ENCODE measurements at places on chromosomes 11 and 22.

DNA sequence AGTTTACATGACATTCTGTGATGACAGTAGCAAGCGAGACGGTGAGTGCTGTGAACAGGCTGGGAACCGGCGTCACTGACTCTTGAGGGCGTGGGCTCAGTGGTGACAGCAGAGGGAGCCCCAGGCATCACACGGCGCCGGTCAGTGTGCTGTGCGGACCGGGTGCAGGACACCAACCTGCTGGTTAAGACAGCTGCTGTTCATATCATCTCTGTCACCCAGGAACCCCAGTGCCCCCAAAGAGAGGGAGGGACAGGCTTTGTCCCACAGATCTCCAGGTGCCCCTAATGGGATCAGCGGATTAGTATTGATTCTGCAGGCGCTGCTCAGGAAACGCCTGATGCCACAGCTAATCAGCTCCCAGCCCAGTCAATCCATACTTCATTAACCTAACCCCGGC, 18.4 kb downstream of the B3GAT1 start:
- no peak for DNase-seq
- peaks cover 6% of the 10 kb centered on the region for H3K4me1 ChIP-seq
- no peaks in the 10 kb centered on the region for H3K36me3 ChIP-seq
- no peak overlapping the region for H3K4me3 ChIP-seq

- H3K27me3 ChIP-seq = peaks cover 3% of the 10 kb centered on the region
- H3K4me1 ChIP-seq = no peaks in the 10 kb centered on the region
- DNase-seq = no peak
- no peak overlapping the region for H3K27ac ChIP-seq
- no peak overlapping the region for H3K4me3 ChIP-seq
These were observed 96.4 kb upstream of the AMOTL1 start for GRCh38 chr11:94671553-94672366.

DNA sequence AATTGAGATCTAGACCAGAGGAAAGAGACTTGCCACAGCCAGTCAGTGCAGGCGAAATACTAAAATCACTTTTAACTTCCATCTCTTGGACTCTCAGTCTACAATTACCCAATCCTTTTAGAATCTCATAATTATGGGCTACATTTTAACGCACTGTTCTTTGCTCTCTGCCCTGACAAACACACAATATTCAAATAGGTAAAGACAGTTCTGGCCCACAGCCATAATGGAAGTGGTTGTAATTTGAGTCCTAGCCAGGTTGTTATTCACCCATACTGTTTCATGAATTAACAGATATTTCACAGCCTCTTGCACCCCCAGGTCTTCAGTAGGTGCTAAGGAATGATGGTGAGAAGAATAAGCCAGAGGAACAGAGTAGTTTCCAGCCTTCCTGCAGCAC, 830 bp downstream of the C11orf97 start:
- no peak for DNase-seq
- H3K4me3 ChIP-seq = no peak overlapping the region
- peaks cover 16% of the 10 kb centered on the region for H3K4me1 ChIP-seq
- no peaks in the 10 kb centered on the region for H3K36me3 ChIP-seq
- peaks cover 46% of the 10 kb centered on the region for H3K27me3 ChIP-seq

DNA sequence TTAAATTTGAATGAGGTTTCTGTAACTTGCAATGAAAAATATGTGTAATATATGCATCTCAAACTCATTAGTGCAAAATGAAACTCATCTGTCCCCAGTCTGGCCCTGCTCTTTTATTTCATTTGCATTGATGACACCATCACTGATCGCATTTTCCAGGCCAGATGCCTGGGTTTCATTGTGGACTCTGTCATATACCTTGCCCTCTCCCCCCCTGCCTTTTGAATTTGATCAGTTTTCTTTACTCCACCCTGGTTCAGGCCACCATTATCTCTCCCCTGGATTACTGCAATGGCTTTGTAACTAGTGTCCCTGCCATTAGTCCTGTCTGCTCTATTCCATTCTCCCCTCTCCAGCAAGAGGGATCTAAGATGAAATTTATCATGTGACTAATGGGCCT, 360.6 kb upstream of the C11orf87 start:
- H3K4me3 ChIP-seq = no peak overlapping the region
- H3K4me1 ChIP-seq = peaks cover 11% of the 10 kb centered on the region
- no peaks in the 10 kb centered on the region for H3K36me3 ChIP-seq
- no peak for DNase-seq

DNA sequence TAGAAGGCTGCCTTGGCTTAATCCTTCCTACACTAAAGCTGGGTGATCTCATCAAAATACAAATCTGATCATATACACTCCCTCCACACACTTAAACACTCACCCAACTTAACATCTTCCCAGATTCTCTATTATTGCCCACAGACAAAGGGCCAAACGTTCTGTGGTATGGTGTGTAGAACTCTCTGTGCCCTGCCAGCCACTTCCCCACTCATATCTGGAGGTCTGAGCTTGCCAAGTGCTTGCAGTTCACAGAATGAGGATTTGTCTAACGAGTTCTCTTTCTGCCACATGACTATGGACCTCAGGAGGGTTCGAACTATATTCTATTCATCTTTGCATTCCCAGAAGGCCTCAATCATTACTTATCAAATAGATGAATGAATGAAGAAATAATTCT, 77.6 kb downstream of the MPPED2 start:
- DNase-seq = no peak
- H3K4me3 ChIP-seq = no peak overlapping the region
- no peaks in the 10 kb centered on the region for H3K4me1 ChIP-seq
- no peaks in the 10 kb centered on the region for H3K36me3 ChIP-seq
- H3K27ac ChIP-seq = no peak overlapping the region

DNA sequence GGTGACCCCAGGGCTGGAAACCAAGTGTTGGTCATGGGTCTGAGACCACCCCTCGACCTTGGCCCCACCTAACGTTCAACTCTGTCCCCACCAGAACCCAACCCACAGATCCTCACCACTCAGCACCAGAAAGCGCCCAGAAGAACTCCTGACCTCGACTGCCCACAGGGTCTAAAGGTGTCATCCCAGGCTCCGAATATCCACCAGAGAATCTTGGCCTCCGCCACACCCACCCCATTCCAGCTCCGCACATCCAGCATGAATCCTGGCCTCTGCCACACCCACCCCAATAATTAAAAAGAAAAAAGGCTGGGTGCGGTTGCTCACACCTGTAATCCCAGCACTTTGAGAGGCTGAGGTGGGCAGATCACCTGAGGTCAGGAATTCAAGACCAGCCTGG, 1.3 kb downstream of the CERK start:
- no peaks in the 10 kb centered on the region for H3K27me3 ChIP-seq
- H3K4me3 ChIP-seq = peak overlapping the region; percentile 86
- peaks cover 39% of the 10 kb centered on the region for H3K4me1 ChIP-seq
- H3K36me3 ChIP-seq = peaks cover 16% of the 10 kb centered on the region

DNA sequence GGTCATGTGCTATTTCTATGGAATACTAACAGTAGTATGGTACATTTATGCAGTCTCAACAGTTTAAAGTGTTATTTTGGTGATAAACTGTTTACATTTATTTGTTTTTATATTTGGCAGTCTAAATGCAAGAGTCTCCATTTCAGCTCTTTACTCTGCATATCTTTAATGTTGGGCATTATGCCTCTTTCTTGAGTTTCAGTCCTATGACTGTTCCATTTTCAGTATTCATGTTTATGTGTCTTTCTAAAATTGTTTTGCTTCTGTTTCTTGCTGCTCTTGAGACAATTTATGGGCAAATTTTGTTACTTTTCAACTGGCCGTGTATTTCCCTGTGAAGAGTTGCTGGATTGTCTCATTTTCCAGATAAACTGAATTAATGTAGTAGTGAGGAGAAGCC, 6.6 kb upstream of the RAB30 start:
- no peaks in the 10 kb centered on the region for H3K27me3 ChIP-seq
- no peak overlapping the region for H3K27ac ChIP-seq
- DNase-seq = no peak
- no peak overlapping the region for H3K4me3 ChIP-seq
- peaks cover 18% of the 10 kb centered on the region for H3K4me1 ChIP-seq
- peaks cover 24% of the 10 kb centered on the region for H3K36me3 ChIP-seq

GRCh38 chr22:47391169-47392053, 629.0 kb downstream of the TBC1D22A start:
- no peak overlapping the region for H3K27ac ChIP-seq
- no peak overlapping the region for H3K4me3 ChIP-seq
- no peaks in the 10 kb centered on the region for H3K36me3 ChIP-seq
- H3K27me3 ChIP-seq = no peaks in the 10 kb centered on the region

- no peak overlapping the region for H3K27ac ChIP-seq
- H3K4me1 ChIP-seq = no peaks in the 10 kb centered on the region
- peaks cover 8% of the 10 kb centered on the region for H3K27me3 ChIP-seq
- H3K36me3 ChIP-seq = no peaks in the 10 kb centered on the region
- no peak overlapping the region for H3K4me3 ChIP-seq
These were observed 77.4 kb upstream of the TMEM45B start for GRCh38 chr11:129738242-129738641.

DNA sequence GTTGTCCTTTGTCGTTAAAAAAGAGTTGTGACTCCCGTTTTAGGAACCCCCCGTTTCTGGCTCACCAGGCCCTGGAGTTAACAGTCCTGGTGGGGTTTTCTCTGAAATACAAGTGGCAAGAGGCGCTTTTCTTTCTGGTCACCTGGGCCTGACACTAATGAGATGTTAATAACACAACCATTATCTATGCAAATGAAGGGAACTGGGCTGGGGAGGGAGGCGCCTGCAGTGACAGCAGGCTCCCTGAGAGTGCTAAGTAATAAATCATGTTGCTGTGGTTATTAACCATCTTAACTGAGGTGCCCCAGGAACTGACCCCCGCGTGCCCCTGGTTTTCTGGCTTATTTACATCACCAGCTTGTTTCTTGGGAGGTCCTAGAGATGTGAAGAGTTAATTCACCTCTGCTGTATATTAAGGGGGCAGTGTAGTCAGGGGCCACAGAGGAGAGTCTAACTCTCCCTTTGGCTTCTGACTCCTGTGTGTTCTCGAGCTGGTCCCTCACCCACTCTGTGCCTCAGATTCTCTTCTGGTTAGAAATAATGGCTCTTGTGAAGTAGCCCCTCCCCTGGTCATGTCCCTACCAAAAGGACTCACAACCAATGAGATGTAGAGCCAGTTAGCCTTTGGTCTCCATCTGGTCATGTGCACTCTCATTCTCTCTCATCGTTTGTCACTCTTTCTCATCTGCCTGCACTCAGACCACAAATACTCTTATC, 276.6 kb upstream of the CADM1 start:
- H3K4me1 ChIP-seq = no peaks in the 10 kb centered on the region
- H3K27me3 ChIP-seq = no peaks in the 10 kb centered on the region
- H3K27ac ChIP-seq = no peak overlapping the region
- DNase-seq = no peak
